ENCODE measurements at places on chromosomes 6 and 20. TPM values are rescaled to one million over a fixed set of nuclear protein-coding genes. Genes with fewer than 3 reads are reported as not detected.

DNA sequence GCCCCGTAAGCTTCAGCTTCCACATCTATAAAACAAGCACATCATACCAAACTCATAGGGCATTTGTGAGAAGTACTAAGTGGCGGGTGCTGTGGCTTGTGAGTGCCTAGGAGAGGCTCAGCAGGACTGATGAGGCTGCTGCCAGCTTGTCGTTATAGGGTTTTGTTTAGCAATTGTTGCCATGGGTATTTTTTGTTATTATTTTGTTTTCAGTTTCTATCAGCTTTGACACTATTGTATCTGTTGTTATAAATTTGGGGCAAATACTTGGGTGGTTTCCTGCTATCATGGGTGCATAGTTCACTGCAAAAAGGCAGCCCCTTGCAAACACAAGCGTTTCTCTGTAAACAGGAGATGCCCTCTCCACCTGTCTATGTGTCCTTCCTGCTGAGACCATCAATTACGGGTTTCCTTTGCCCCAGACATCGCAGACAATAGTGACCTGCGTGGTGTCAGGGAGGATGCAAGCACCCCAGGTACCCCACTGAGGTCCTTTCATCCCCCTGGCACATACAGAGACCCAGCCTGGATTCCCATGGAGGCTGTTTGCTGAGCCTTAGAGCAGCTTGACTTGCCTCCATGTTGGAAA, 3.1 kb upstream of the CCDC167 start:
- no peak for DNase-seq

DNA sequence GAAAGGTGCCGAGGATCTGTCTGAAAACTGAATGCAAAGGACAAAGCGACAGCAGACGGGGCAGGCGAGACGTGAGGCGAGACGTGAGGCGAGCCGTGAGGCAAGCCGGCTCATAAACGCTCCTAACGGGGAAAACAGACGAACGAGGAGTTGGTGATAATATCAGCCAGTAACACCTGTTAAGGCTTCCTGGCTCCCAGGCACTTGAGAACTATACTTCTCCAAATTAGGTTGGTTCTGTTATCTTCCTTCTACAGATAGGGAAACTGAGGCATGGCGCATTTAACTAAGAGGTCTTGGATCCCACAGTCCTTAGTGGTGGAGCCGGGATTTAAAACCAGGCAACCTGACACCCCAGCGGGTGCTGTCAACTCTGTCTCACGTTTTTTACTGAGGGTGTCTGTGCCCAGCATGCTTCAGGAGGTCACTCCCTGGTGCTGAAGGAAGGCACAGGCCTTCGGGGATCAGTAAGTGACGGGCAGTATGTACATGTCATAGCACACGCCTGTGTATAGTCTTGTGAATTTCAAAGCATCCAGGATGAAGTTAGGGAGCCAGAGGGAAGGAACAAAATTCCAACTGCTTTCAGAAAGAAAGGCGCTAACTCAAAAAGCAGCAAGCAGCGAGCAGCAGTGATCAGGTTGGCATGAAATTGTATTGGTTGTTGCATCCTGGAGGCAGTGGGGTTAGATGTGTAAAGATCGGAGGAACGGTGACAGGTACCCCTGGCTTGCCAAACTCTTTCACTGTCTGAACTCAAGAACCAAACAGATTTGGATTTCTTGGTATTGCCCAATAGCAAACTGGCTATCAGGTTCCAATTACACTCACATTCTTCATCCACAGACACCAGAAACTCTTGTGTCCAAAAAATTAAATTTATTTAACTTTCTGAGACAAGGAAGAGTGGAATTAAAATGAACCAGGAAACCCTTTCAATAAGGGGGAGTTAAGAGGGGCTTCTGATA, 318.7 kb downstream of the THBS2 start:
- DNase-seq: no peak

GRCh38 chr6:108748055-108748454, 100.2 kb upstream of the ARMC2 start:
- no peak for DNase-seq

DNA sequence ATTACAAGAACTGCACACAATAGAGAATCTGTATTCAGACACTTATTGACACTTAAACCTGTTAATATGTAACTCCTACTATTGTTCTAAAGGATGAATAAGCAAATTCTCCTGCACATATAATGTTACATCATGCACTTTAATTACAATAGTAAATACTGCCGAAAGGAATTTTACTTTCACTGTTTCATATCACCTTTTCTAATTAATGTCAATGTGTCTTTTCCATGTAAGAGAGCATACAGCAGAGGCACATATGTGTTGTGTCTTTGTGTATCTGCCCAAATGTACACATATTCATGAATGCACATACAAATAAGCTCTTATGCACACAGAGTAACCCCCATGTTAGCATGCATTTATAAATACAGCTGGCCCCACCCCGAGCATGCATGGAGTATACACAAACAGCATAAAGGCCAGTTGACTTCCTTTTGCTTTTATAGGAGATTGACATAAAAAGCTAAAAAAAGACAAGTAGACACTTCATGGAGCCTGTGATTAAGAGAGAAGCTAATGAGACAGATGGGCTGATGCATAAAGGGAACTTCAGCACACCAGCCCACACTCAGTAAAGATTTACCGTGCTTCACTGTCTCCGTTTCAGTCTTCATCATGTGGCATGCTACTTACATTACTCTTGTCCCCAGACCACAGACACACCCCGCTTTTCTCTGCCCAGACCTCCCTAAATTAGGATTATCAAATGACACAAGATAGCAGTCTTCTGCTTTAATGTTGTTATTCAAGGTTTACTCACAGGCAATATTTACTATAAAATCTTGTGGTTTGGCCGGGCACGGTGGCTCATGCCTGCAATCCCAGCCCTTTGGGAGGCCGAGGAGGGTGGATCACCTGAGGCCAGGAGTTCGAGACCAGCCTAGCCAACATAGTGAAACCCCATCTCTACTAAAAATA, 184.6 kb downstream of the ATXN1 start:
- DNase-seq: no peak

- DNase-seq: no peak
Measured at GRCh38 chr6:68008445-68008844, 626.6 kb upstream of the ADGRB3 start.

GRCh38 chr6:162290846-162291465, 436.6 kb downstream of the PRKN start:
- DNase-seq: no peak

DNA sequence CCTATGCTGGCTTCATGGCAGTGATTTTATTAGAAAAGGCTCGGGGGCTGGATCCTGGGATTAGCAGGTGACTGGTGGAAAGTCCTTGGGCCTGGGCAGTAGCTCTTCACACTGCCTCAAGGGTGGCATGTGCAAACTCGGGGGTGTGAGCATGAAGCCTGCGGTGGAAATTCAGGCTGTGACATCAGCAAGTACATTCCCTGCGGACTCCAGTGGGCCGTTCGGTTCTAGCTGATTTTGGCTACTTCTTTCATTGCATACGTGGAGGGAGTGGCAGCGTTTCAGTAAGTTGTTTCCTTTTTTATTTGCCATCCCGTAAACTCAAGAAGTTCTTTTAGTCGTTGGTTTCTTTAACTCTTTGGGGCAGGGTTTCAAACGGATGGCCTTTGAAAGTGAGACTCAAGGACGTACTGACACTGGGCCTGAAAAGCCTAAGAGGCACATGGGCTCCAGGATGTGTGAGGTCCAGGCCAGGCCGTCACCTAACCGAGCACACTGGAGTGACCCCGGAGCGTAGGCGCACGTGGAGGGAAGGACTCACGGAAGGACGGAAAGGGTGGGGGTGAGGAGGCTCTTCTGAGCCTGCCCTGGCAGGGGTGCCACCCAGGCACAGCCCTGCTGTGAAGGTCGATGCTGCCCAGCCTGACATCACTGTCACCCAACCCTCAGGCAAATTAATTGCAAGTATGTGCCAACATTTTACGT, 104.0 kb upstream of the FRMD1 start:
- DNase-seq: no peak

Gene TREM2
- total RNA-seq: 3.1 TPM

GRCh38 chr20:43384101-43384940, 73.4 kb upstream of the SRSF6 start:
- DNase-seq: no peak

Gene TRAM2
- 19.2 TPM for total RNA-seq

Gene LRP11
- 15.5 TPM for total RNA-seq

DNA sequence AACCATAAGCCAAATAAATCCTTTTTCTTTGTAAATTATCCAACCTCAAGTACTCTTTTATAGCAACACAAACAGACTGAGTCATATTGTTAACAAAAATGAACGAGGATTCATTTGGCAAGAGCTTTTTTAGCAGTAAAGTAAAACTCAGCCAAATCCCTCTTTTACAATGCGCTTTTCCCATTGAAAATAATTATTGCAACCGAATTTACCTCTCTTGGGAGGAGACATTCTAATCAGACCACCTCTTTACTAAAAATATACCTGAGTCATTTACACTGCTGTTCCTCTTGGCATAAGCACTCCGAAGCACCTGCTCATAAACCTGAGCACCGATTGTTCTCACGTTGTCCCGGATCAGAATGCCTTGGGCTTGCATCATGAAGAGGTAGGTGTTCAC, 57.4 kb downstream of the B4GALT5 start:
- DNase-seq: no peak

DNA sequence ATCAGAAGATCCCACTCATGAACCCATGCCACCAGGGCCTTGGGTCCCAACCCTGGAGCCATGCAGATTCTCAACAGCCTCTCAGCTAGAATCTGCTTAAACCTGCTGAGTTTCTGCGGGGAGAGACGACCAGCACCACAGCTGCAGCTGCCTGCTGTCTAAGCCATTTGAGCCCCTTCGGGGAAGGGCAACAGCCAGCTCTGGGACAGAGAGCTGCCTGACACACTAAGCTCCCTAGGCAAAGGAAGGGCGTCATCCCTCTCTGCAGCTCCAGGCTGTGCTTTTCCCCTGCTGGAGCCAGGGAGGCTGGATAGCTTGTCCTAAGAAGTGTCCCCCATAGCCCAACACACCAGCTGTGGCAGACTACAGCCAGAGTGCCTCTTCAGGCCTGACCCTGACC, 182.5 kb downstream of the OTOR start:
- no peak for DNase-seq

DNA sequence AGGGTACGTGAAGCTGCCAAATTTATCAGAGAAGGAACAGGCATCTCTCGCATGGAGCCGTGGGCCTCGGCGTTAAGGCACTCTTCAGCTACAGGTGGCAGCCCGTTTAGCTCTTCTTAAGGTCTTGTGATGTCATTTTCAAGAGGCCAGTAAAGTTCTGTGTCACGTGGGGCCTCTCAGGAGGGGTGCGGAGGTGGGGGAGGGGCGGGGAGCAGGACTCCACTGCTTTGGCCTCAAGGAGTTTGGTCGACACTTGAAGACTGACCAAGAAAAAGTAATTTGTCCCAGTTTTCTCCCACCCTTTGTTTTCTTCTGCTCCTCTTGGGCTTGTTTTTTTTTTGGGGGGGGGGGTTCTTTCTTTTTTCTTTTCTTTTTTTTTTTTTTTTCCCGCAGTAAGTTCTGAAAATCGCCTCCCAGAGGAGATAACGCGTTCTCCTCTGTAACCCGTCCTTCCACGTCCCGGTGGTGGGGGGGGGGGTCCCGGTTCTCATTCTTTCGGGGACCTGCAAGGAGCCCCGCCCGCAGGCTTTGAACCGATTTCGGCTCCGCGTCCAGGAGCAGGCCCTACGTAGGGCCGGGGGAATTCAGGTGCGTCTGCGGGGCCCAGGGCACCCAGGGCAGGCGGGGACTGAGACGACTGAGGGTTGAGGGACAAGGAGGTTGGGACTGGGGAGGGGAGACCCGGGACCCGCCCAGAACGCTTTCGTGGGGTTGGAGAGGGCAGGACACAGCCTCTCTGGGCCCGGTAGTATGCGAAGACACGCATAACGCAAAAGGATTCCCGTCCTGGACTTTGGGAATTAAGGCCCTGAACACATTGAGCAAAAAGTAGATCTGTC, 26.0 kb downstream of the GPX6 start:
- peak; percentile 64 for DNase-seq

- no peak for DNase-seq
Measured at GRCh38 chr6:153063936-153064335, 61.4 kb upstream of the MTRF1L start.

GRCh38 chr6:125020385-125020784, 58.1 kb downstream of the RNF217 start:
- DNase-seq: no peak

Measured in left cardiac atrium (tissue), 4 donors.